CD14-positive monocyte (primary cell): ENCODE measurements at places on chromosomes 6 and 20.

- no peak for DNase-seq
These were observed 12.8 kb upstream of the ARMC12 start for GRCh38 chr6:35724059-35724458.

DNA sequence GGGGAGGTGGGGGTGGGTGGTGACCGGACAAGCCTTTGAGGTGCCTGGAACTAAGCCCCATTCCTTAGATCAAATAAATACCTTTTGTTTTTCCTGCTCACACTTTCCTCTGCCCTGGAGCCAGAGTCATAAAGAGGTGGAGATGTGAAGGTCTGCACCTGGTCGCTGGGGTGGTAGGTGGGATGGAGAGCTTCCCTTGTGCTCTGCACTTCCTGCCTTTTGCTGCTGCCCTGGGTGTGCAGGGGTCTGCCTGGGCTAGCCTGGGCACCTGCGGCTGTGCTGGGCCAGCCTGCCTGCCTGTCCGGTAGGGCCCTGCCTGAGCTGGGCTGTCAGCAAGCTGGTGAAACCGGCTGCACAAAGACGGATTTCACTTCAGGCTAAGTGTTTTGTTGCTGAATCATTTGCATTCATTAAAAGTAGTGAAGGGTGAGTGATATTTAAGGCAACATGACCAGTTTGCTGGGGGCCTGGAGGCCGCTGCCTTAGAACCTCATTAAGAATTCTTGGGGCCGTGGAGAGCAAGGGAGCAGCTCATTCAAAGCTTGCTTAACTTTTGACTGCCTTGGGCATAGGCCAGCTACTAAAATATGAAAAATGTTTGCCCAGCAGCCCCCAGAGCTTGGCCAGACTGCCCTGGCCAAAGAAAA, 20.5 kb downstream of the PTK7 start:
- DNase-seq, result no peak

- no peak for DNase-seq
These were observed 21.6 kb upstream of the FKBP5 start for GRCh38 chr6:35710241-35710847.

DNA sequence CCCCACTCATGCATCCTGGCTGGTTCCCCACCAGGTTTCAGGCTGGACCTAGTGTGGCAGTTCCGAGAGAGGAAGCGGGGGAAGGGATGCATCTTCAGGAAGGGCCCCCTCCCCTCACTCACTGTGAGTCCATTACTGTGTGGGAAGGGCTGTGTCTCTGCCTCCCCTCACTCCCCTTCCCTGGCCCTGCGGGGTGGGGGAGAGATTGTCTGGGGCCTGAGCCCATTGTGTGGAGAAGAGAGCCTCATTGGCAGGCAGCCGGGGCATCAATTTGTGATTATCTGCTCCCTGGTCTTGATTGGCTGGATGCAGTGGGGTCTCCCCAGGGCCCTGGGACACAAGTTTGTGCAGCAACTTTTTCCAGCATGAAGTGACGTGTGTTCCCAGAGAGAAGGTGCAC, 4.1 kb upstream of the MYT1 start:
- DNase-seq, result no peak

GRCh38 chr6:163419413-163420288, 5.1 kb downstream of the QKI start:
- DNase-seq, result no peak

DNA sequence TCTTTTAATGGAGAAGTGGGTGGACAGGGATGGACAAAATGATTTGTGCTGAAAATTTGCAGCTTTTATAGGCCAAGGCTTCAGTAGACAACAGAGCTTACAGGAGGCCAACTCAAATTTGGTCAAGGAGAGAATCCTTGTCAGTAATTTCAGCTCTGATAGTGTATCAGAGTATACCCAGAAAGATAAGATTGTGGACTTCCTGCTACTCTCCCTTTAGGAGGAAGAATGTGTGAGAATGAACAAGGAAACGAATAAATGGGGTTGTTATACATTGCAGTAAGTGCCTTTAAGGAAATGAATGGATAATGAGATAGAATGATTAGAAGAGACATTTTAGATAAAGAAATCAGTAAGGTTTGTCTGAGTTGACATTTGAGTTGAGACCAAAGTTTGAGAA, 519.9 kb downstream of the UTRN start:
- DNase-seq, result no peak

DNA sequence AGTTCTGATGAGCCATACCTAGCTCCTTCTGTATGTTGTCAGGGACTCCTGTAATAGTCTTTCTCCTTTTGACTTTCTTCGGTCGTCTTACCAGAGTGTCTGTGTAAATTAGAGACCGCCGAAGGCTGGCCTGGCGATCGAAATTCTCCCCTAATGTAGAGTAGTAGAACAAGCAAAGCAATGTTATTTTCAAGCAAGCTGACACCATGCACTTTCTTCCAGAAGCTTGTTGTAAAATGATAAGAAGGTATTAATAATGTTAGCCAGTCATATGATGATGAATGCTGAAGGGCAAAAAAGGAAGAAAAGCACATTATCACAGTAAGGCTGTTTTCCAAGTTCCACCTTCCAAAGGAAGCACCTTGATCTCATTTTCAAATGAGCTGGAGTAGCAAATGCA, 37.9 kb downstream of the HEBP2 start:
- DNase-seq, result no peak

DNA sequence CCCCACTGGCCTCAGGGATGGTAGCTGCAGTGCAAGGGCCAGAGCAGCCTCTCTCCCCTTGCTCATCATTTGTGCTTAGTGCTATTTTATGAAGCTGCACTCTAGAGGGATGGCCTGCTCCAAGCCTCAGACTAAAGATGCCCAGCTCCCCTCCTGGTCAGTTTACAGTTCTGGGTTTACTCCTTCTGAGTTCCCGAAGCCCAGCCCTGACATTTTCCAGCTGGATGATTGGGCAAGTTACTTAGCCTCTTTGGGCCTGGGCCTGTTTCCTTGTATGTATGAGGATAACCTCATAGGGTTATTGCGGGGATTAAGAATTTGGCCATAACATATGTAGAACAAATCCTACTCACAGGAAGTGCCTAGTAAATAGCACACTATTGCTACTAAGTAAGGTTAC, 31.8 kb upstream of the EMILIN3 start:
- no peak for DNase-seq

GRCh38 chr6:39496915-39497314, 174.4 kb upstream of the KCNK16 start:
- no peak for DNase-seq

GRCh38 chr6:56604186-56604585, 38.5 kb downstream of the DST start:
- no peak for DNase-seq

DNA sequence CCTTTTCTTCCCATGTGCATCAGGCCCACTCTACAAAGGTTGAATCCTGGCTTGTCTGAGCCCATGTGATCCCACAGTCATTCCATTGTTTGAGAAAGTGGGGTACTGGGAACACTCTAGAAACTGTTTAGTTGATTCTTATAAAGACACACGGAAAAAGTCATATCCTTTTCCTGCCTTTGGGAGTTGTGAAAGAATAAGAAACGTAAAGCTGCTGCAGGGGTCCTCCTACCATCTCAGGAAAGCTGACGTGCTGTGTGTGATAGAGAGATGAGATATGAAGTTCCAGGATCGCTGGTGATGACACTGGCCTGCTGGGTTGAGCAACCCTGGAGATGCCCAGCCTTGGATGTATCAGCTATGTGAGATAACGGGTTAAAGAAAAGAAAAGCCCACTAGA, 21.3 kb upstream of the HLA-DRB5 start:
- no peak for DNase-seq

DNA sequence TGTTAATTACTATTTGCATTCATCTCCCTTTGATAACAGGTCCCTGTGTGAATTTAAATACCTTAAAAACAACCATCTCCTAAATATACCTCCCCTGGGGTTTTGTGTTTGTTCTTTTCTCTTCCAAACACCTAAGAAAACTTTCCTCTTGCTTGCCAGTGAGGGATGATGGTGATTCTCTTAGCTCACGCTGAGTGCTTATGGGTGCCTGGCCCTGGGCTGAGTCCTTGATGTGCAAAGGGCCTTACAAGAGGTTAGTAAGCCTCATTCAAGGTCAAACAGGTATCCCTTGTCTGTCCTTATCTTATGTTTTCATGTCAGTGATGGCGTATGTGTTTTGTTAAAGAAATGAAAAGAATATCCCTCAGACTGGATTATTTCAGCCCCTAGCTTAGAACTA, 76.3 kb downstream of the SYCP2L start:
- DNase-seq, result no peak

- no peak for DNase-seq
These were observed 105.7 kb downstream of the CRYBG1 start for GRCh38 chr6:106466211-106466610.

- no peak for DNase-seq
These were observed 92.3 kb upstream of the CARMIL1 start for GRCh38 chr6:25186919-25187318.

- peak; percentile 94 for DNase-seq
These were observed 29.2 kb downstream of the TFEB start for GRCh38 chr6:41705996-41706835.

DNA sequence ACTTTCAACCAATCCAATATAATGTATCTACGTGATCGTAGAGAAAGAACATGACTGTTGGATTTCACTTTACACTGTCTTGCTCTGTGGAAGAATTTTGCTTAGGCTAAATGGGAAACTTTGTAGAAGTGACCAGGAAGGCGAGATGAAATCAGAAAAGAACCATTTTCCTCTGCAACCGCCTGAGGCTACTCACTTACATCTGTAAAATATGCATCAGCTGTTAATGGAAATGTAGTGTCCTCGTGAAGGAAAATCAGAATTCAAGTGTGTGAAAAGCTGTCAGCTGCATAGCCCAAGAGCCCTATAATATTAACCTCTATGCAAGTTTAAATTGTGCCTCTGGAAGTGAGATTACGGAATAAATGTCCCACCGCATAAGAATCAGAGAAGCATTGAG, 277.9 kb downstream of the C6orf118 start:
- no peak for DNase-seq

DNA sequence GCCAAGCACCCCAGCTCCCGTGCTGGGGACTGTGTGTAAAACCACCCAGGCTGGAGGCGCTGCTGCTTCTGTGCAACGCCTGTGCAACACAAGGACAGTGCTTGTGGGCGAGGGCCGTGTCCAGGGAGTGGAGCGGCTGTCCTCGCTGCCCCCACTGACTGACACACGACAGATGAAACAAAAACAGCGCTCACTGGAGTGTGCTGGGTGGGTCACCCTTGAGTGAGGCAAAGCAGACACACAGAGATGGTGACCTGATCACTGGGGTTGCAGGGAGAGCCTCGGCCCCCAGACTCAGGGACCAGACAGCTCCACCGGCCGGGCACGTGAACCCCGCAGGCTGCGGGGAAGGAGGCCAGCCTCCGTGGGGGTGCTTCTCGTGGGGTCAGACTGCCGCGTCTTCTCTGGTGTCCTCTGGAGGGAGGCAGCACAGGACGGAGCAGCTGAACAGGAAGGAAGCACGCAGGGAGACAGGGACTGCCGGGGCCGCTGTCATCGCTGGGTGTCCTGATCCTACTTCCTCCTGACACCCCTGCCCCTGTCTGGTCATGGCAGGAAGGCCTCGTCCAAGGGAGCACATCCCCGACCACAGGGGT, 75.9 kb upstream of the CST7 start:
- DNase-seq, result no peak

DNA sequence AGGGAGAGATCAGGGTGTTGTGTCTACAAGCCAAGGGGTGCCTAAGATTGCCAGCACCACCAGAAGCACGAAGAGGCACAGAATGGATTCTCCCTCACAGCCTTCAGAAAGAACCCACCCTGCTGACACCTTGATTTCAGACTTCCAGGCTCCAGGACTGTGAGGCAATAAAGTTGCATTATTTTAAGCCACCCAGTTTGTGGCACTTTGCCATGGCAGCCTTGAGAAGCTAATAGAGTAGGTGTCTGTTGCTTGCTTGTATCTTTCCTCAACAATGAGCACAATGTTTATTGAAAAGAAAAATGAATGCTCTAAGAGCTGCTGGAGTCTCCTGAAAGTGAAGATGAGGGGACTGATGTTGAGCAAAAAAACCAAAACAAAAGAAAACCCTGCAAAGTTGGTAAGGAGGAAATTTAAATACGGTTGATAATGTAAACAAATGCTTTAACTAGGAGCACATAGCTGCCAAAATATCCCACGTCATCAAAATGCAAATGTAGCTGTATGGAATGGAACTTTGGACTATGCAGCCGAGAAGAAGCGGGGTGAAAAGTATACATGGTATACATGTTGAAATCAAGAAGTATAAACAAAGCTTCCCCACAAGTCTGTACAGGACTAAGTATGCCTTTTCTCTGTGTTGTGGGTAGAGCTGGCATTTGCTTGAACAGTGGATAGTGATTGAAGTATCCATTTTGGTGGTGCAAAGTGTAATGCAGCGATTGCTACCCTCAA, 8.0 kb downstream of the IL20RA start:
- DNase-seq, result no peak

- no peak for DNase-seq
These were observed 3.2 kb upstream of the RNF146 start for GRCh38 chr6:127263481-127263880.

DNA sequence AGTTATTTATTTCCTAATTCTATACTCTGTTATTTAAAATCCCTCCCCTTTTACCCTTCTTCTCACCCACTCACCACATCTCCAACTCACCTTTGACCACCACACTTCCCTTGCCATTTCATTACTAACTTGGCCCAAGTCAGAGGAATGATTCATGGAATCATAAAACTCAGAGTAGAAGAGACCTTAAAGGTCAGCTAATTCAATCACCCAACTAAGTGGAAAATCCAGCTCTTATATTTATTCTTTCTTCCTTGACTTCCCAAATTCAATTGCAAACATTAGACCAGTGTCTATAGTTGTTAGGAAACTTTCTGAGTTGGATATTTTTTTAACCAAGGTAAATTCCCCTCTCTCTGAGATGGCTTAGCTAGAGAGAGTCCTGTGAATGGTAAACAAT, 26.5 kb upstream of the HEY2 start:
- DNase-seq, result no peak

- peak; percentile 41 for DNase-seq
These were observed 568 bp downstream of the CCDC170 start for GRCh38 chr6:151494235-151494935.

GRCh38 chr20:15900443-15900842, 672.8 kb downstream of the KIF16B start:
- no peak for DNase-seq

DNA sequence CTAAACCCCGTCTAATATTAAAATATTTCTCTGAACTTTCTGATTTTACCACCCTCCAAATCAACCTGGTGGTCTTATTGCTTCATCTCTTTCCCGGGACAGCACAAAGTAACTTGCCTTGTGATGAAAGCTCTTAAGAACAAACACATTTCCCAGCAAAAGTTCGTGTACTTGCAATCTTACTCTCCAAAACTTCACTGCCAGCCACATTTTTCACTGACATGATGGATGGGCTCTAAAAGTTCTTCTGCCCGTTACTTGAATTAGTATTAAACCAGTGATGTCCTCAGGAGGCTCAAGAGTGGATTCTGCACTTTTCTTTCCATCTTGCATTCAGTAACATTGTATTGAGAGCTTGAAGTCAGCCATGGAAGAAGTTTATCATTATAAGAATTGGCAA, 731.6 kb upstream of the GJE1 start:
- no peak for DNase-seq

GRCh38 chr6:159131709-159132108, 37.5 kb upstream of the FNDC1 start:
- no peak for DNase-seq

GRCh38 chr6:30942338-30943060, 1.7 kb downstream of the MUCL3 start:
- no peak for DNase-seq

GRCh38 chr20:1437235-1437904, 29.3 kb downstream of the NSFL1C start:
- DNase-seq, result peak; percentile 84
